Activated T-helper 2 cell treated with anti-CD3 and anti-CD28 coated beads, Interferon-gamma antibody, Interleukin-2, Interleukin-4, amounts not matched to agents 10 μg/mL and 5 μg/mL and 100 μg/mL, durations not matched to agents 14 hours and 24 hours and 36 hours (primary cell): ENCODE measurements at places on chromosomes 11 and 22.

- DNase-seq, result no peak
These were observed 42.0 kb downstream of the CD82 start for GRCh38 chr11:44607319-44607962.

DNA sequence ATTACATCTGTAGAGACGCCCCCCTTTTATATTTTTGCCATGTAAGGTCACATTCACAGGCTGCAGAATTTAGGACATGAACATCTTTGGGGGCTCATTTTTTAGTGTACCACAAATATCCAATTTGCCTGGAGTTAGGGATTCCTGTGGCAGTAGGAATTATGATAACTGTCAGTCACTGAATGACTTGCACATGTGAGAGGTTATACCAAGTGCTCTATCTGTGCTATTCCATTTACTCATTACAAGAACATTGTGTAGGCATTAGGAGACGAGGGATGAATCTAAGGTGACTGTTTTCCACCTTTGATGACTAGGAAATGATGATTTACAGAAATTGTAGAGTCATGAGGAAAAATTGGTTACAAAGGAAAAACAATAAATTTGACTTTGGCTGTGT lies 79.3 kb downstream of the LIF start:
- DNase-seq, result no peak

- no peak for DNase-seq
These were observed 4.3 kb upstream of the CHID1 start for GRCh38 chr11:914747-915501.

GRCh38 chr11:67032830-67033551 lies 10.1 kb downstream of the SYT12 start:
- DNase-seq, result no peak

- DNase-seq, result no peak
These were observed at the start of gene MYO7A for GRCh38 chr11:77127920-77128691. Gene MYO7A (plus strand): TSS chr11:77128246. CDS start chr11:77130635, 2,389 bp downstream.
